Foreskin keratinocyte (primary cell): ENCODE measurements at places on chromosomes 16 and 17. TPM values are rescaled to one million over a fixed set of nuclear protein-coding genes. Genes with fewer than 3 reads are reported as not detected.

DNA sequence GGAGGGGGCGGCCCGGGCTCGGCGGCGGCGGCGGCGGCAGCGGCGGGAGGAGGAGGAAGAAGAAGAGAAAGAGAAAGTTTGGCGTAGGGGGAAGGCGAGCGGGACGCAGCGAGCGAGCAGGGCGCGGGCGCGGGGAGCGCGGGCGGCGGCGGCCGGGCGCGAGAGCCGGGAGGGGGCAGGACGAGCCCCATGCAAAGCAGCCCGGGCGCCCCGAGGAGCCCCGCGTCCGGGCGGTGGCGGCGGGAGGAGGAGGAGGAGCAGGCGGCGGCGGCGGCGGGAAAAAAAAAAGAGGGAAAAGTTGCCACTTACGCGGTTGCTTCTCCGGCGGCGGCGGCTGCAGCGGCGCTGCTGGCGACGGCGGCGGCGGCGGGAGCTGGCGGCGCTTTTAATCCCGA, 10.3 kb upstream of the ZFHX3 start:
- no peak for DNase-seq

DNA sequence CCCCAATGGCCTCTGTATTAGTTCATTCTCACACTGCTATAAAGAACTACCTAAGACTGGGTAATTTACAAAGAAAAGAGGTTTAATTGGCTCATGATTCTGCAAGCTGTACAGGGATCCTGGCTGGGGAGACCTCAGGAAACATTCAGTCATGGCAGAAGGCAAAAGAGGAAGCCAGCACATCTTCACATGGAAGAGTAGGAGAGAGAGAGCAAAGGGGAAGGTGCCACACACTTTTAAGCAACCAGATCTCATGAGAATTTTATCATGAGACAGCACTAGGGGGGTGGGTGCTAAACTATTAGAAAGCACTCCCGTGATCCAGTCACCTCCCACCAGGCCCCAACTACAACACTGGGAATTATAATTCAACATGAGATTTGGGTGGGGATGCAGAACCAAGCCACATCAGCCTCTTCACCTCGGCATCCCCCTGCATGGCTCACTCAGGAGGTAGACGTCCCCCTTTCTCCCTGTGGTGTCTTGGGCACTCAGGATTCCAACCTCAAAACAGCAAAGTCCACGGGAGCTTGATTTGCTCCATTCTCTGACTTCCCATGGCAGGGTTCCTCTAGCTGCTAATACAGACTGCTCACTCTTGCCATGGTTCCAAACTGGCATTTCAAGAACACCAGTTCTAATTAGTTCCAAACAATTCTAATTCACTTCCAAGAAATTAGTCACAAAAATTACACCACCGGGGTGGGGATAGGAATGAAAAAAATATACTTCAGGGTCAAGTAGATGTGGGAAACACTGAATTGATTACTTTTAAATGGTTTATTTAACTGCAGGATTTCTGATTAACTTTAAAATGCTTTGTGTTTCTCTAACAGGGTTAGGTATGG, 203.8 kb upstream of the HSBP1 start:
- DNase-seq: no peak

DNA sequence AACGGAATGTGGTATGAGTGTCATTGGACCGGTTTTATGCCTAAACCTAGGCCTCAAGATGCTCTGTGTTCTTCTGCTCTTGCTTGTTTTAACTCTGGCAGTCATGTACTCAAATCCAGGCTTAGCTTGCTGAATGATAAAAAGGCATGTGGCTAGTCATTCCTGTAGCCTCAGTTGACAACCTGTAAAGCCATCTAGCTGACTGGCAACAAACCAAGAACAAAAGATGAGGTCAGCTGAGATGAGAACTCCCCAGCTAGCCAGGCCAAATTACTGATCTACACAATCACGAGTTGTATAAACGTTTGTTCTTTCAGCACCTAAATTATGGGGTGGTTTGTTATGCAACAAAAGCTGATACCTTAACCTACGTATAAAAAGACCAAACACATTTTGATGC, 1406.0 kb upstream of the CDH8 start:
- DNase-seq: no peak

- no peak for DNase-seq
Observed at GRCh38 chr17:10726196-10726595, 3.6 kb downstream of the TMEM220 start.

- DNase-seq: no peak
Observed at GRCh38 chr16:73125850-73126524, 78.1 kb upstream of the ZFHX3 start.

- no peak for DNase-seq
Observed at GRCh38 chr17:51419476-51419875, 159.1 kb downstream of the UTP18 start.

GRCh38 chr16:11583166-11583565, 3.6 kb downstream of the LITAF start:
- no peak for DNase-seq

DNA sequence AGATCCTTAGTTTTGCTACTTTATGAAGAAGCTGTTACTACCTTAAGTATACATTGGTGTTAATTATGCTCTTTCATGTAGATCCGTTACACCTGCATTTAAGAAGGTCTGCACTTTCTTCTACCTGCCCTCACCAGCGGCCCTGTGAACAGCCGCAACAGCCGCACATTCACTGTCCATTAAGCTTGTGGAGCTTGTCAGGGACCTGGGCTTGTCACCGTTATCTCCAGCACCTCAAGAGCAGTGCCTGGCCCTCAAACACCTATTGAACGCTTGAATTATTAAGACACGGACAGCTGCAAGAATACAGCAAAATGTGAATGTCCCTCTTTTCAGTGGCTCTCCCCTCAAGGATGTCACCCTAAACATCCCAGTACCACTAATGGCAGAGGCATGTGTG, 3.0 kb upstream of the MXRA7 start:
- no peak for DNase-seq

DNA sequence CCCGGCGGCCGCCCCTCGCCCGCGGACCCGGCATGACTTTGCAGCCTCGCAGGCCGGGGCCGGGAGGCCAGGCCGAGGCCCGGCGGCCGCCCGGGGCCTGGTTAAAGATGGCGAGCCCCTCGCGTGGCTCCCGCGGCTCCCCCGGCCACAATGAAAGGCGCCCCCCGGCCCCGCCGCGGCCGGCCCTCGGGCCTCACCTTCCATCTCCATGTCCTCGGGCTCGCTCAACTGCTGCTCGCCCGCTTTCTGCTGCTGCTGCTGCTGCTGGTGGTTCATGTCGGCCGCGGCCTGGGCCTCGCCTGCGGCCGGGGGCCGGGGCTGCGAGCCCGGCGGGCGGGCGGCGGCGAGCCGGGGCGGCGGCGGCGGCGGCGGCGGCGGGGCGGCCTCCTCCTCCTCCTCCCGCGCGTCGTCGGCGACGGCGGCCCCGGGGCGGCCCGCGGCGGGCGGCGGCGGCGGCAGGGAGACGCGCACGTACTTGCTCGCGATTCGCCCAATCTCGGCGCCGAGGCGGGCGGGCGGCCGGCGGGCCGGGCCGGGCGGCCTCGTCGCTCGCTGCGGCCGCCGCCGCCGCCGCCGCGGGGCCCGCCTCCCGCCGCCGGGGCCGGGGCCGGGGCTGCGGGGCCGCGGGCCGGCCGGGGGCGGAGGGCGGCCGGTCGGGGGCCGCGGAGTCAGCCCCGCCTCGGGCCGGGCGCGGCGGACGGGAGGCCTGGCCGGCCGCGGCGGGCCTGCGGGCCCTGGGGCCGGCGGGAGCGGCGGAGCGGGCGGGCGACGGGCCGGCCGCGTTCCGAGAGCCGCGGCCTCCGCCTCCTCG, 491 bp downstream of the USP7 start:
- DNase-seq: no peak

GRCh38 chr17:45190503-45191255, 29.0 kb downstream of the HEXIM2 start:
- no peak for DNase-seq

GRCh38 chr17:80242505-80242904, 18.1 kb upstream of the RNF213 start:
- no peak for DNase-seq

- no peak for DNase-seq
Observed at GRCh38 chr17:66552371-66552770, 250.0 kb downstream of the PRKCA start.

DNA sequence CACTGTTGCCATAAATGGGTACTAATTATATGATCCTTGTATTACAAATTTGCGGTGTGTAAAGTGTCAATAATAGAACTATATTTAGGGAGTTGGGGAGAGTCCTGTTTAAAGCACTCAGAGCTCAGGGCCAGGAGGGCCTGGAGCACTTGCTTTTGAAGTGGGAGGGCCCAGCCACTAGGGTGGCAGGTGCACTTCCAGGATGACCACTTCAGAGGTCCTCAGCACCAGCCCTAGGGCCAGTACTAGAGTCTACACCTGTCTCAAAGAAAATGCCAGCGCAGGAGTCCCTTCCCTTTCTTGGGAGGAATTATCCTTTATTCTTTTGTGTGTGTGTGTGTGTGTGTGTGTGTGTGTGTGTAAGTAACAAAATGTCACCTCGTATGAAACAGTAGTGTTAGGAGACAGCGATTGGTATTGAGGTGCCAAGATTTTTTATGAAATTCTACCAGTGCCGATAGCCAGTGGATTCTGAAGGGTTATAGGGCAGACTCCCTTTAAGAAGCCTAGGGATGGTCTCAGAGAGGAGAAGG, 31.9 kb downstream of the MYO18A start:
- DNase-seq: no peak

- no peak for DNase-seq
Observed at GRCh38 chr17:75396025-75396424, 9.5 kb downstream of the GRB2 start.

DNA sequence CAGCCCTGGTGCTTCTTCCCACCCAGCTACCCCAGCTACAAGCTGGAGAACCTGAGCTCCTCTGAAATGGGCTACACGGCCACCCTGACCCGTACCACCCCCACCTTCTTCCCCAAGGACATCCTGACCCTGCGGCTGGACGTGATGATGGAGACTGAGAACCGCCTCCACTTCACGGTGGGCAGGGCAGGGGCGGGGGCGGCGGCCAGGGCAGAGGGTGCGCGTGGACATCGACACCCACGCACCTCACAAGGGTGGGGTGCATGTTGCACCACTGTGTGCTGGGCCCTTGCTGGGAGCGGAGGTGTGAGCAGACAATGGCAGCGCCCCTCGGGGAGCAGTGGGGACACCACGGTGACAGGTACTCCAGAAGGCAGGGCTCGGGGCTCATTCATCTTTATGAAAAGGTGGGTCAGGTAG, 3.6 kb downstream of the GAA start:
- no peak for DNase-seq

- no peak for DNase-seq
Observed at GRCh38 chr16:4077174-4077649, 39.0 kb downstream of the ADCY9 start.

DNA sequence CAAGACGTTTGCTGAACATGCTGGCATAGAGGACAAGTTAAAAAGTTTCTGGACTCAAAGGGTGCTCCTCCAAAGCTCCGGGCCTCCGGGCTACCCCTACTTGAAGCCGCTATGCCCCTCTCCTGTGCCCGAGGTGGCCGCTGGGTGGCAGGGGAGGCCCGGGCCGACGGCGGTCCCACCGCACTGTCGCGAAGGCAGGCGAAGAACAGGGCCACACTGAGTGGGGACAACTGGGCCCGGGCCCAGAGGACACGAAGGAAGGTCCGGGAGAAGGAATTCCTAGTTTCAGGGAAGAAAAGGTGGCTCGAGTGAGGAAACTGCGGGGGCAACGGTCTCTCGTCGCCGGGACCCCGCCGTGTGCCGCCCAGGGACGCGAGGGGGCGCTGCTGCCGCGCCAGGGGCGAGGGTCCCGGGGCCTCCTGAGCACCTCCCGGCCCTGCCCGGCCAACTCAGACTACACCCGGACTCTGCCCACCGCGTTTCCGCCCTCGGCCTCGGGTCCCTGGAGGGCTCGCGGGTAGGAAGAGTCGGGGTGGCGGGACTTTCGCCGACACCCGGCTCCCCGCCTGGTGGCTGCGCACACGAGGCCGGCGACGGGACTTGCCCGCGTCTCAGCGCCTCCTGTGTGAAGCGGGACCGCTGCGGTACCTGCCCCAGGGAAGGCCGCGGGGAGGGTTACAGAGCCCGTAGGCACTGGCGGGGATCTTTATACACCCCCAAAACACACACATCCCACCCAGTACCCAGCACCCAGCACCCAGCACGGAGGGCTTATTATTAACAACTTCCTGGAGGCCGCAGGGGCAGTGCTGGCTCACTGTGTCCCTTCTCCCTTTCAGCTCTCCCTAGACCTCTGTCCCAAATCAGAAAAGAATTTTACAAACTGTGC, 772 bp upstream of the CHCT1 start:
- peak; percentile 36 for DNase-seq

- DNase-seq: no peak
Observed at GRCh38 chr17:29722411-29723198, 99.9 kb upstream of the CORO6 start.

DNA sequence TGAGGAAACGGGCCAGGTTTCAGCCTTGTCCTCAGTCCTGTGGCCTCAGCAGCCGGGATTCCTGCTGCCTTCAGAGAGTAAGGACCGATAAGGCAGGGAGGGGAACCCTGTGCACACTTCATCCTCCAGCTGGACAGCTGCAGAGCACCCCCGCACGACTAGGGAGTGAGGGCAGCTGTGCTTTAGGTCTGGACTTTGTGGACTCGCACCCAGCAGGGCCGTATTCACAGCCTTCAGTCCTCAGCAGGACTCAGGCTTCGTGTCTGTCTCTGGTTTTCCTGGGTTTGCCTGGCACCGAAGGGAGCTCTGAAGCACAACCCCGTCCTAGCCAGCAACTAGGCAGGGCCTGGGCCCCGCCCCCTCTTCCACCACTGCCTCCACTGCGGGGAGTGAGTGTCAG, 45.8 kb upstream of the CACNG5 start:
- no peak for DNase-seq

SEPTIN12 gene
- not detected in 2 replicates for polyA plus RNA-seq

TMEM100 gene
- 0.16 and 0.23 TPM in 2 replicates for polyA plus RNA-seq

MYL11 gene
- 0.30 and 0.39 TPM in 2 replicates for polyA plus RNA-seq

MLKL gene
- polyA plus RNA-seq: 14.0 and 14.4 TPM in 2 replicates

FBXW10 gene
- polyA plus RNA-seq: 0.01 and 0.02 TPM in 2 replicates

ACSM2A gene
- polyA plus RNA-seq: not detected in 2 replicates

GNAO1 gene
- 0.03 and 0.08 TPM in 2 replicates for polyA plus RNA-seq

CDK10 gene
- polyA plus RNA-seq: 55.7 and 73.2 TPM in 2 replicates

ADORA2B gene
- 17.7 and 42.6 TPM in 2 replicates for polyA plus RNA-seq

ARHGDIG gene
- not detected in 2 replicates for polyA plus RNA-seq

LCAT gene
- 25.6 and 29.9 TPM in 2 replicates for polyA plus RNA-seq

PLXDC1 gene
- polyA plus RNA-seq: 0.14 and 0.17 TPM in 2 replicates

USP6 gene
- 0.03 and 0.04 TPM in 2 replicates for polyA plus RNA-seq

NOD2 gene
- 0.44 and 0.45 TPM in 2 replicates for polyA plus RNA-seq

CLEC3A gene
- not detected in 2 replicates for polyA plus RNA-seq

IRX6 gene
- polyA plus RNA-seq: not detected in 2 replicates
